ENCODE measurements at places on chromosomes 16 and 17. TPM values are rescaled to one million over a fixed set of nuclear protein-coding genes. Genes with fewer than 3 reads are reported as not detected.

DNA sequence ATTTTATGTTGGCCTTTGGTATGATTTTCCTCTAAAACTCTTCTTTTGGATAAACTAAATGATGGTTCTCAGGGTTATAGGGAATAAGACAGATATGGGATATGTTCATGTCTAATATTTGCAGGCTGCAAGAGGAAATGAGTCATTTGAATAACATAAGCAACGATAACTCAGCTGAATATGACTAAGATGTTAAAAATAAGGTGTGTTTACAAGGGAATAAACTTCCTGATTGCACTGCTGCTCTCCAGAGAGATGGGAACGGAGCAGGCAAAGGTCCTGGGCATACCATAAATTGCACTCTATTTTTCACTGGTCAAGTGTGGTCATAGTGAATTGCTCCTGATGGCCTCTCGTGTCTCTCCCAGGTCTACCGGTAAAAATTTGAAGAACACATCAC is 666.2 kb downstream of the TOX3 start:
- peaks cover 6% of the 10 kb centered on the region for H3K4me1 ChIP-seq
- no peak for DNase-seq
- H3K36me3 ChIP-seq: no peaks in the 10 kb centered on the region
- H3K27ac ChIP-seq: no peak overlapping the region
- no peak overlapping the region for H3K4me3 ChIP-seq

- H3K27me3 ChIP-seq: no peaks in the 10 kb centered on the region
- H3K27ac ChIP-seq: no peak overlapping the region
- H3K4me1 ChIP-seq: no peaks in the 10 kb centered on the region
- no peak overlapping the region for H3K4me3 ChIP-seq
Observed at GRCh38 chr16:47574091-47575054, 113.2 kb downstream of the PHKB start.

DNA sequence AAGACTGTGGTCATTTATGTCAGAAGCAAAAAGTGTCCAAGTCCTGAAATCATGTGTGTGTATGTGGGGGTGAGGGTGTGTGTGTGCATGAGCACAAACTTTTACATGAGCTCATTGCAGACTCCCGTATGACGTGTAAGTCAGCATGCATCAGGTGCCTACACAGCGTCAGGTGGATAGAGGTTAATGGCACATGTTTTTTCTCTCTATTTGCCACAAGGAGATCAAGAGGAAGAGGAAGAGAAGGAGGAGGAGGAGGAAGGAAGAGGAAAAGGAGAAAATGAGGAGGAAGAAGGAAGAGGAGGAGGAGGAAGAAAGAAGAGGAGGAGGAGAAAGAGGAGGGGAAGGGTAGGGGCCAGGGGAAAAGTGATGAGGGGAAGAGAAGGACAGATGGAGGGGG is 178.0 kb upstream of the DYNLRB2 start:
- no peak overlapping the region for H3K27ac ChIP-seq
- no peak for DNase-seq
- no peaks in the 10 kb centered on the region for H3K4me1 ChIP-seq
- no peaks in the 10 kb centered on the region for H3K36me3 ChIP-seq

GRCh38 chr16:68770671-68771070 is 33.6 kb downstream of the CDH1 start:
- H3K27ac ChIP-seq: no peak overlapping the region
- DNase-seq: no peak
- H3K4me1 ChIP-seq: no peaks in the 10 kb centered on the region
- no peaks in the 10 kb centered on the region for H3K27me3 ChIP-seq
- H3K36me3 ChIP-seq: peaks cover 48% of the 10 kb centered on the region

Gene SLC22A31
- 8.1 TPM for total RNA-seq

Gene FBF1
- 9.7 TPM for total RNA-seq

Gene TANC2
- total RNA-seq: 7.3 TPM
